ENCODE measurements at places on chromosomes 16 and 17.

- peak; percentile 42 for DNase-seq
Observed at GRCh38 chr16:86604436-86605193, 26.3 kb downstream of the FOXL1 start.

DNA sequence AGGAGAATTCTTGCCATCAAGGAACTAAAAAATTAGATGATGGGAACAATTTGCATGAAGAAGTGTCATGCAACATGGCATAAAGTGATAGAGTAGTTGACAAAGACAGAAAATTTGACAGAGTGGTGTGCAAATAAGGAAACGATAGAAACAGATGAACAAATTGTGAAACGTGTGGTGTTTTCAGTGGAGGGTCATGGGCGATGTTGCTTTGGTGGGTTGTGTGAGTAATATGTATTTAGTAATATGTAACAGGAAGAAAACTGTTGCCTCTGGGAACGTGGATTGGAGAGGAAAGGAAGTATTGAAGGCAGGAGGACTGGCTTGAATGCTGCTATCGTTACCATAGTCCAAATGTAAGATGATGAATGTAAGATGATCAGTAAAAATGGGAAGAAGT lies 3.6 kb downstream of the COX10 start:
- DNase-seq, result no peak

- no peak for DNase-seq
Observed at GRCh38 chr16:24784121-24784520, 54.7 kb downstream of the TNRC6A start.

DNA sequence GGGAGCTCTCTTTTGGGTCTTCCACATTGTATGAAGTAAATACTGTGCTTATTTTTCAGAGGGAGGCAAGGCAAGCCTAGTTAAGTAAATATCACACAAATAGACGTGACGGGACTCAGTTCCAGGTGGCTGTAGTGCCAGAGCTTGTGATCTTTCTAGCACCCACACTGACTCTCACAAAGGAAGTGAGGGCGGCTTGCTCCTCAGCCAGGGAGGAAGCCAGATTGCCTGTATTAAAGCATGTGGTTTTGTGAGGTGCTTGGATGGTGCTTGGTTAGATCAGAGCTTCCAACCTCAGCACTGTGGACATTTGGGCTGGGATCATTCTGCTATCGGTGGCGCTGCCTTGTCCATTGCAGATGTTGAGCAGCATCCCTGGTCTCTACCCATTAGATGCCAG lies 80.1 kb downstream of the VAT1L start:
- peak; percentile 49 for DNase-seq

GRCh38 chr16:77298418-77299360 lies 99.5 kb downstream of the SYCE1L start:
- no peak for DNase-seq

DNA sequence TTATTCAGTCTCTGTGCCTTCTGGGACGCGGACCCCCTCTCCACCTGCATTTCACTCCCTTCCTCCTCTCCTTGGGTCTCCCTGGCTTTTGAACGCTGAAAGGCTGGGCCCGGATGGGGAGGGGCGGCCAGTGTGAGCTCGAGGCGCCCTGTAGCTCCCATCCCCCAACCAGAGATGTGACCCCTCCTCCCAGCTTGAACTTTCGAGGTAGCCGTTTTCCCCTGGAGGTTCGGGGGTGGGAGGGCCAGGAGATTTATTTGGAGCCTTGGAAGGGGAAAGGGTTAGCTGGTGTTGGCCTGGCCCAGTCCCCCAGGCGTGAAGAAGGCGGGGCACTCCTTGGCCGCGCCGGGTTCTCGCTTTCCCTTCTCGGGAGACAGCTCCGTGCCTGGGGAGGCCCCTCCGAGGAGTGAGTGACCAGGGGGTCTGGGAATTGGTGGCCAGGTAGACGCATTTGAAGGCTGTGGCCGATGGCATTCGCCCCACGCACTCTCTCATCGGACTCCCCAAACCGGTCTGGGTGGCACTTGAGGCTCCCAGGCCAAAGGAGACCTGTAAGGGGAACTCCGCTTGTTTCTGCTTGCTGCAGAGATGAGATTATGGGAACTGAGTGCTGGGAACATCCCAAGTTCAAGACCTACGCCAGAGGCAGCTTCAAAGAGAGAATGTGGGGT lies 942 bp downstream of the LDAF1 start:
- DNase-seq, result peak; percentile 4

DNA sequence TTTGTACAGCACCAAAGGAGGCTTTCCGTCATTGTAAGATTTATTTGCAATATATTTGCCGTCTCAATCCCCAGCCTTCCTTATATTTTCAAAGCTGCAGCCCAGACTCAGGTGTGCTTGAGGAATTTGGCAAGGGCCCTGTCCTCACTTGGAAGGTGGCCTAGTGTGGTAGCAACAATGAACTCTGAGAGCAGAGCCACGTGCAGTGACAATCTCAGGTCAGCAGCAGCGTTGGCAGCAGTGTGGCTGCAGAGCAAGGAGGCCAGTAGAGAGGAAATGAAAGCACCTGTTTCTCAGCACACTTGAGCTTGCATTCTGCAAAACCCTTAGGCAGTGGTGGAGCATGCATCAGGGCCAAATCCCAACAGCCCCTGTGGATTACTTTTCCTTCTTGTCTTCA lies 613.5 kb downstream of the RBFOX1 start:
- no peak for DNase-seq

DNA sequence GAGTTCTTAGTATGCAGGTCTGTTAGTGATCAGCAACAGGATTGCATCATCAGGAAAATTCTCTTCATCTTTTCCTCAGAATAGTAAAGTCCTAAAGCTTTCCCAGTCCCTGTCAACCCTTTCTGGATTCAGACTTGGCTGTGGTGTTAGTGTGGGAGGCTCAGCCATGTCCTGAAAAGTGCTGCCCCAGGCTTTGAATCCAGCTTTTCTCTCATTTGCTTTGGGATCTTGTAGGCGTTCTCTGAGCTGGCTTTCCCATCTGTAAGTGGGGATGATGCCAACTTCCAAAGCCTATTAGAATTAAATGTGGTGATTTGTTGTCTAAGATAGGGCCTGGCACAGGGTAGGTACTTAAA lies 3.0 kb downstream of the ALKBH5 start:
- DNase-seq, result no peak

DNA sequence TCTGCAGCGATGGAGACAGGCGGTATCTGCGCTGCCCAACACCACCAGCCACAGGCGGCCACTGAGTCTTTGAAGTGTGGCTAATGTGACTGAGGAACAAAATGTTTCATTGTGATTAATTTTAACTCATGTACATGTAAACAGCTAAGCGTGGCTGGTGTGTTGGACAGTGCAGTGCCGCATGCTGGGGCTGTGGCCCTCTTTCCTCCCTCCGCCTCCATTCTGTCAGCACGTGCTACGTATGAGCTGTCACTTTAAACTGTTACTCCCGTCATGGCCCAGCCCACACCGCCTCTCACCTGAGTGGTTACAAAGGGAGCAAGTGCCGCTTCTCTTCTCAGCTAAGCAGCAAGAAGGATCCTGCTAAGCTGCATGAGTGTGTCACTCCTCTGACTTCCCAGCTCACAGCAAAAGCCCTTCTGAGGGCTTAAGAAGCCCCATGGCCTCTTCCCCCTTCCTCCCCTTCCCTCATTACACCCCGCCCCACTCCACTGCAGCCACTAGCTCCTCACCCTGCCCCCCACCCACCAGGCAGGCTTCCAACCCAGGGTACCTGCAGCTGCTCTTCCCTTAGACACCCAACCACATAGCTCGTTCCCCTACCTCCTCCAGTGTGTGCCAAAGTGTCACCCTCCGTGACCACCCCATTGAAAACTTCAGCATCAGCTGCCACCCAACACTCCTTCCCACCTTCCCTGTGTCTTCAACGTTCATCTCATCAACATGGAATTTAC lies 15.0 kb downstream of the HASPIN start:
- DNase-seq, result peak; percentile 67

DNA sequence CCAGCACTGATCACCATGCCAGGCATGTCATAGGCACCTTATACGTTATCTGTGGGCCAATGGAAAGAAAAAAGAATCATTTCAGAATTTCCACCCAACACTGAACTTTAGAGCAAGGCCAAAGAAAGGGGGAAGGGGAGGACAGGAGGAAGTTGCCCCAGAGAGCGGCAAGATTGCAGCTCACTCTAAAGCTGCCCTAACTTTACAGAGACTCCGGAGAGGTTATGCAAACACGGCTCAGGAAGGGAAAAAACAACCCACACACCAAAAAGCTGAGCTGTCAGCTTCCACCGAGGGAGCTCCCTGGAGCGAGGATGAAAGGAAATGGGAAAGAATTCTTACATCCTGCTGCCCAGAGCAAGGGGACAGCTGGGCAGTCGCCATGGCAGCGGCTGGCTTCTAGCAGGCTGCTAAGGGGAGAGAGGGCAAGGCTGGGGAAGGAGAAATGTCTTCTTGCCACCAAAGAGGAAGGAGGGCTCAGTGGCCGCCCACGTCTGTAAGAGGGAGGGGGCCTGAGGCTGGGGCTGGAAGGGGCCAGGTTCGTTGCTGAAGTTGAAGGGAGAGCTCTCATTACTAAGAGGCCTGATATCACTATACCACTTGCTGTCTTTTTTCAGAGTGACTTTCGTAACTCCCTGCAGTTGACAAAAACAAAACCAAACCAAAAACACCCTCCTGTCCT lies 18.2 kb downstream of the COTL1 start:
- DNase-seq, result no peak

- no peak for DNase-seq
Observed at GRCh38 chr16:19771796-19772195, 53.7 kb downstream of the IQCK start.

DNA sequence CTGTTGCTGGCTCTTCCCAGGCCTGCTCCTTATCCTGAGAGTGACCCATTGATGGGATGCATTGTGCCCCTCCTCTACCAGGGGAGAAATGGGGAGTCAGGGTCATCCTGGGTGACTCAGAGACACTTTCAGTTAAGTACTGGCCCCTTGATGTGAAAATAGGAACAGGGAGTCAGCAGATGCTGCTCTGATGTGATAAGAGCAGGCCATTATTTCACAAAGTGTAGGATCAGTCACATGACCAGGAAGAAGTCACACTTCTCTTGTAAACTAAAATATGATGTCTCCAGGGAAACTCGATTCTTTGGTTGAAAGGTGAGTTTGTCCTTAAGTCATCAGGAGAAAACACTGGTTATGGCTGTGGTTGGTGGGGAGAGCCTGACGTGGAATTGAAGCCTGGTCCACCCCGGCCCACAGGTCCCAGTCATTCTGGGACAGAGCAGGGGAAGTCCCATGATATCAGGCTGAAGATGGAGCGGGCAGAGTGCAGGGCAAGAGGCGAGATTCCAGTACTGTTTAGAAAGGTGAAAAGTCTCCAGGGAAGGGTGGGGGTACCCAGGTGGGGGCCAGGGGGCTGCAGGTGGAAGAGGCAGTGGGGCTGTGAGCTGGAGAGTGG lies 88.6 kb upstream of the NLRP1 start:
- no peak for DNase-seq

DNA sequence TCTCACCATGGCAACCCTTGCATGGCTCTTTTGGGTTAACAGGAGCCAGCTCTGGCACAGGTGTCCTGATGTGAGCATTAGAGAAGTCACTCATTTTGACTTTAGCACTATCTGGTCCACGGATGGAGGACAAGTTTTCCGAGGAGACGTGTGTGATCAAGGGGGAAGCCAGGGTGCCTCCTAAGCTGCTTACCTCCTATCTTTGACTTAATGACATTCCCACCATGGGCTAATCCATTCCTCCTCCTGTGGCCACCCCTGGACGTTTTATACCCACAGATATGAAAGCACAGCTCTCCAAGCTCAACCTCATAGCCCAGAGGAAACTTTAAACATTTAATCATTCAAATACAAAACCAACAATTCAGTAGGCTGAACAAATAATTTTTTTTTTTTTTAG lies 18.8 kb downstream of the MPP2 start:
- no peak for DNase-seq

- no peak for DNase-seq
Observed at GRCh38 chr16:8998108-8998507, 34.4 kb upstream of the USP7 start.

DNA sequence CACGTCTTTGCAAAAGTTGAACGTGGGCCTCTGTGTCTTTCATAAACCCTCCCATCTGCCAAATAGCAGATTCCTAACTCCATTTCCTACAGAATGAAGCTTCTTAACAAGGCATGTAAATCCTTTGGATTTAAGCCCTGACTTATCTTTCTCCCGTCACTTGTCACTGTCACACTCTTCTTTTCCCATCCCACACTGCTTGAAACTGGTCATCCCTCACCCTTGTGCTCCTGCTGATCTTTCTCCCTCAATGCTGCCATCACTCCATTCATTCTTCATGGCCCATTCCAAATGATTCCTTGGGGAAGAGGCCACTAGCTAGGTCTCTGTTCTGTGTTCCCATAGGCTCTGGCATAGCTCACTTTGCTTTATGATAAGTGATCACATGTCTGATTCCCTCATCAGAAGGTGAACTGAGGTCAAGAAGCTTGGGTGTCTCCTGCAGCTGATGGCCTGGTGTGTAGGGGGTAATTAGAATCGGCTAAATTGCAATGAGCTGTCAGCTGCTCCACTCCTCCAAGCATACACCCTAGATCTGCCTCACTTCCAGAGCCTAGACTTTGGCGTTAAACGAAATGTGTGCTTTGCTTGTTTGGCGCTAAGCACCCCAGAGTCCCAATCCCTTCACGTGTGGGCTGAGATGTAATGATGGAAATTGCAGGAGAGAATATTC lies 61.7 kb downstream of the PECAM1 start:
- DNase-seq, result no peak

DNA sequence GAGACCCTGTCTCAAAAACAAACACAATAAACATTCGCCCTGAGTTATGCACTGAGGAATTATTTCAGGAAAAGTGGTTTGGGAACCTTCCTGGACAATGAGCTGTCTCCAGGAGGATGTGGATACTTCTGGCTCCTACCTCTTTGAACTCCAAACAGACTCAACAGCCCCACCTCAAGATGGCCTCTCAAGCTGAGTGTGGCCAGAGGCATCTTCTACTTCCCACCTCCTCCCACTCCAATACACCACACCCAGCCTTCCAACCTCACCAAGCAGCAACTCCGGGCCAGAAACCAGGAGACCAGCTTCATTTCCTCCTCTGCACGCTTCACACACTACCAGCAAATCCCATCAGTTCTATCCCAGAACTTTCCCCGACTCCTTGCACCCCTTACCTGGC lies 11.6 kb downstream of the HBQ1 start:
- no peak for DNase-seq

DNA sequence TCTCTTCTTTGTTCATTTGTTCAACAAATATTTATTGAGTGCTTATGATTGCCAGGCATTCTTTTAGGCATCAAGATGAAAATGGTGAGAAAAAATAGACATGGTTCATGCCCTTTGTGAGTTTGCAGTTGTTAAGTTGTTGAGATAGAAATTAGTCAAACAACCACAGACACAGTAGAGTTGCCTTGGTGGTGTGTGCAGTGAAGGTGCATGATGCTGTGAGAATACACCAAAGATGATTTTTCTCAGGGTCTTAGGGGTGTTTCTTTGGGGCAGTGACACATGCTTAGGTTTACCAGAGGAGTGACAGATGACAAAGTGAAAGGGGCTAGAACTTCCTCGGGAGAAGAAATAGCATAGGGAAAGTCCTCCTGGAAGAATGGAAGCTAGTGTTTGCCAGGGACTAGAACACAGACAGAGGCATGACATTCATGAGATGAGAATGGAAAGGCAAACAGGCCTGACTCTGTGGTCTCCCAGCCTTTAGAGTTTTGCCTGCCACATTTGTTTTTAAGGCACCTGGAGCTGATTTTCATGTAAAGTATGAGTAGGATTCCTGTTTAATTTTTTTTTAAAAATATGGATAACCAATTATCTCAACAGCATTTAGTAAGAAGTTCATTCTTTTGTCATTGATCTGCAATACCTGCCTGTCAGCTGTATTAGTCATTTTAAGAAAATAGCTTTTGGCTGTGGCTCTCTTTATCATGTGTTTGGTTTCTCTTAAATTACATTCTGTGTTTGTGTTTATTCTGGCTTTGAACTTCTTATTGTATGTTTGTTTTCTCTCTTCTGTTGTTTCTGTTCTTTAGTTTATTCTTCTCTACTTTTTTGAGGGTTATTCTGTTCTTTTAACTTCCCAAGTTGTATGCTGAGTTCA lies 36.6 kb downstream of the CYLD start:
- peak; percentile 15 for DNase-seq
